A375 (cell line): ENCODE measurements at places on chromosomes 5 and 9. TPM values are rescaled to one million over a fixed set of nuclear protein-coding genes. Genes with fewer than 3 reads are reported as not detected.

The CMYA5 gene
- total RNA-seq, result 0.21 and 0.30 TPM in 2 replicates

The SPINK13 gene
- not detected in 2 replicates for total RNA-seq

The PCDH12 gene
- 0.15 and 0.21 TPM in 2 replicates for total RNA-seq

The FCN2 gene
- not detected in 2 replicates for total RNA-seq

The SGCD gene
- total RNA-seq, result 0.08 TPM in 1 of 2 replicates, not detected in the other

The SLC36A2 gene
- total RNA-seq, result not detected in 2 replicates

The GLDC gene
- 10.4 and 15.6 TPM in 2 replicates for total RNA-seq

The LCN2 gene
- total RNA-seq, result 0.98 and 4.4 TPM in 2 replicates

The SLC34A3 gene
- total RNA-seq, result not detected in 2 replicates

The TRPM3 gene
- 1.6 and 1.8 TPM in 2 replicates for total RNA-seq

The ANKRD20A1 gene
- total RNA-seq, result 0.49 and 1.2 TPM in 2 replicates

The IFNA2 gene
- not detected in 2 replicates for total RNA-seq

The TNFSF8 gene
- total RNA-seq, result not detected in 2 replicates

The UQCRQ gene
- 325 and 380 TPM in 2 replicates for total RNA-seq

The C7 gene
- total RNA-seq, result 0.11 TPM in 1 of 2 replicates, not detected in the other

The HAVCR2 gene
- total RNA-seq, result 1.2 TPM in 1 of 2 replicates, not detected in the other

The SYK gene
- total RNA-seq, result 0.15 and 0.72 TPM in 2 replicates

The RGS7BP gene
- not detected in 2 replicates for total RNA-seq

The JADE2 gene
- 21.7 and 28.6 TPM in 2 replicates for total RNA-seq

The KCNIP1 gene
- not detected in 2 replicates for total RNA-seq

The SLC6A19 gene
- total RNA-seq, result not detected in 2 replicates

The PTPN3 gene
- total RNA-seq, result 5.3 and 5.5 TPM in 2 replicates

The TAF11L8 gene
- total RNA-seq, result not detected in 2 replicates

The NTNG2 gene
- total RNA-seq, result 0.23 and 0.80 TPM in 2 replicates

The PTGS1 gene
- 1.1 and 1.6 TPM in 2 replicates for total RNA-seq

The FREM1 gene
- total RNA-seq, result 2.0 and 2.9 TPM in 2 replicates

The PLAC8L1 gene
- total RNA-seq, result 0.19 and 0.34 TPM in 2 replicates

The DDX4 gene
- total RNA-seq, result not detected in 2 replicates

The DAP gene
- total RNA-seq, result 33.6 and 34.5 TPM in 2 replicates

The RLN2 gene
- not detected in 2 replicates for total RNA-seq
